ENCODE measurements at places on chromosomes 2 and 18.

DNA sequence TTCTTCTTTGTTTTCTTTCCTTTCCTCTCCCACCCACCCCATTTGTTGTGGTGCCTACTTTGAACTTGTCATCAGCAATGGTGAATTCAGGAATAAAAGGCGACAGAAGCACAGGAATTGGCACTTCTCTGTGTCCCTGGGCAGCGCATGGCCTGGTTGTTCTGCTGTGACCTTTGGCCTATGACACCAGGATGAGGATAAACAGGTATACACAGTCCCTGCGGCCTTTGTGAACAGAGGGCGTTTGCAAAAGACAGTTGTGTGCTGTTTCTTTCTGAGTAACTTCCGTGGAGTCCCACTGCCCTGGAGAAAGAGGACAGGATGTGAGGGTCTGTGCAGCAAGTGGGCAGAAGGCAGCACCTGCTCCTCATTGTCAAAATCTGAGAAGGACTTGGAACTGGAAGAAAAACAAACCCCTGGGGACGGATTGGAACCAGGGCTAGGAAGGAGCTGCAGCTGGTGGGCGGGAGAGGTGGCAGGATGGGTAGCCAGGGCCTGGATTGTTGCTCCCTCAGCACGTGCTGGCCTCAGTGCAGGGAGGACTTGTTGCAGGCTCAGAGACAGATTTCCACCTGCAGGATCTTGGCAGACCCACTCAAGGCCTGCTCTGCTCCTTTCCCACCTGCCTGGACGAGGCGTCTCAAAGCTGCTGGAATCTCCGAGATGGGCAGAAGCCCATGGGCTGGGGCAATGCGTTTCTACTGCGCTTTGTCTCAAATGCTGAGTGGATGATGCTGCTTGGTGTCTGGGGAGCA, 159.5 kb downstream of the ACKR3 start:
- DNase-seq: no peak

DNA sequence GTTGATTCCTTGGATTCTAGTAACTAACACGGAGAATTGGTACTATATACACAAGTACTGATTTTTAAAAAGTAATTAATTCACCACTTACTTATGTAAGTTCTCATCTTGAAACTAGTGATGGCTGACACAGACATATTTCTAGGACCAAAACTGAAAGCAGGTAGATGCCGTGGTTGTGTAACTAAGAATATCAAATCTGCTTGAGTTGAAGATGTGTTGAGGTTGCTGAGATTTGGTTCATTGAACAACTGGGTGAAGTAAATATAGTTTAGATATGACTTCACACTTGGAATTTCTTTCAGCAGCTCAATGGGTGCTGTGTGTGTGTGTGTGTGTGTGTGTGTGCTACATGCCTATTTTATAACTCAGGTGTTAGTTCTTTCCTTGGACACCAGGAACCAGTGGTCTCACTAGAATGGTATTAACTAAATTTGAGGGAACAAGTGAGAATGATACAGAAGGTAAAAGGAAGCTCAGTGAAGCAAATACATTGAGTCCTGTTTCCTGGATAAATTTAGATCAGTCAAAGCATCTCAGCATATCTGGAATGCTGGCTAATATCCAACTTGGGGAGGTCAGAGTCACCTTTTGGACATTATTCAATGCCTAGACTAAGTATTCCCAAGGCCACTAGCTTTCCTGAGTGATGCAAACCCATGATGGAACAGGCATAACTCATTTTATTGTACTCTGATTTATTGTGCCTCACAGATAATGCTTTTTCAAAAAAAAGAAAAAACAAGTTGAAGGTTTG, 110.7 kb upstream of the ZEB2 start:
- DNase-seq: no peak

DNA sequence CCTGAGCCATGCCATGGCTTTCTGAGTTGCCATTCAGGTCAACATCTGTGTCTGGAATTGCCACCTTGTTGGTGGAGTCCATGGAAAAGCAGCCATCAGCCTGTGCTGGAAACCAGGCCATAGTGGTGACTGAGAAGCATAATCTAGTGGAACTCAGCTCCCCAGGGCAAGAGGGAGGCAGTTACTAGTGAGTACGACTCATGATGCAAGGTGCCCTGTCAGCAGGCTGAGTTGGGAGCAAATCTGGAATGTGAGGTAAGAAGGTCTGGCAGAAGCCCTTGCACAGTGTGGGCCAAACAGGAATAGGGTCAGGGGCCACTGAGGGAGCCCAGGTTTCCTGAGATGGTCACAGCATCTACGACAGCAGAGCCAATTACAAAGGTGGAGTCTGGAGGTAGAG, 37.1 kb downstream of the SULT1C2 start:
- DNase-seq: no peak

DNA sequence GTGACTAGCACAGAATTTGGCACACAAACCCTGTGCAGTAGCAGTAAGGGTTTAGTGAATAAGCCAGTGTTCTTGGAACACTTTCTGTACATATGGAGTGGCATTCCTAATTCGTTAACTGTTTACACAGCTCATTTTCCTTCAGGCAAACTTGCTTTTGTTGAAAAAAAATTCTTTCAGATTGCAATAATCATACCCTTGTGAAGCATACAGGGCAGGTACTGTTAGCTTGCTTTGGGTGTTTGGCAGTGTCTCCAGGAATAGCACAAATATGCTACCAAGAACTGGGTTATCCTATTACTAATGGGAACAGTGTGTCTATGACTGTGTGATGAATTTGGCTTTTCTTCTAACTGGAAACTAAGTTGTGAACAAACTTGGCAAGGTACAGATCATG, 33.4 kb downstream of the UGP2 start:
- no peak for DNase-seq

- DNase-seq: no peak
Measured at GRCh38 chr2:10400568-10400977, 47.6 kb downstream of the ODC1 start.
